ENCODE measurements at places on chromosomes 1 and 21.

DNA sequence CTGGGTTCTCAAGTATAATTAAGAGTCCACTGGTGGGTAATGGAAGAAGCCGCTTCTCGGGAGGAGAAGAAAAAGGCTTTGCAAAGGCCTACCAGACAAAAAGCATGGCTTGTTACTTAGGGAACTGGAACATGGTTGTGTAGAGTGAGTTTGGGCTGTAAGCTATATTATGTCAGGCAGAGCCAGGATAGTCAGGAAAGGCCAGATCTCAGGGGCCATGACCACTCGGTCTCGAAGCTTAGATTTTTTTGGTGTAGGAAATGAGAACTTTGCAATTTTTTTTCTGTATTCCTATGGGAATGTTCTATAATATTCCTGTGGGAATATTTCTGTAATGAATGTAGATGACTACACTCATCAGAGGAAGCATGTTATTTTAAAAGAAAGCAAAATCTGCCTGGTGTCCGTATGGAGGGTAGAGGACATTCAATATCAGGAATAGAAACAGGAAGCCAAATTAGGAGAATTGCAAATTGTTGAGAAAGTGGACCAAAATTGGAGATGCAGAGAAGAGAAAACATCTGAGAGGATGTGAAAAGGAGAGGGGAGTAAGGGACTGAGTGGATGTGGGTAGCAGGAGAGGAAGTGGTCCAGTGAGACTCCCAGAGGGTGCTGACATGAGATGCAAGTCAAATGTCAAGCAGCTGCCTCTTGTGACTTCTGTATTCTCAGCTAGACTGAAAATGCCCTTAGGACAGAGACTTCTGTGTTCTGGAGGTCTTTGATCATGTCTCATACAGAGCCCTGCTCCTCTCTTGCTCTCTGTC, 45.2 kb upstream of the HAO2 start:
- DNase-seq = no peak
- H3K27me3 ChIP-seq = peaks cover 4% of the 10 kb centered on the region
- H3K4me1 ChIP-seq = peaks cover 9% of the 10 kb centered on the region
- H3K27ac ChIP-seq = no peak overlapping the region
- no peak overlapping the region for H3K4me3 ChIP-seq

- DNase-seq = no peak
- no peaks in the 10 kb centered on the region for H3K36me3 ChIP-seq
- peaks cover 3% of the 10 kb centered on the region for H3K27me3 ChIP-seq
- no peak overlapping the region for H3K27ac ChIP-seq
- no peak overlapping the region for H3K4me3 ChIP-seq
These were observed 102.0 kb downstream of the ERG start for GRCh38 chr21:38396325-38396724.

GRCh38 chr1:18440385-18441226, 40.1 kb upstream of the KLHDC7A start:
- no peak overlapping the region for H3K27ac ChIP-seq
- no peaks in the 10 kb centered on the region for H3K4me1 ChIP-seq
- H3K36me3 ChIP-seq = no peaks in the 10 kb centered on the region
- DNase-seq = no peak
- peaks cover 4% of the 10 kb centered on the region for H3K27me3 ChIP-seq

GRCh38 chr1:55059302-55060132, 20.2 kb downstream of the PCSK9 start:
- peaks cover 18% of the 10 kb centered on the region for H3K4me1 ChIP-seq
- peaks cover 5% of the 10 kb centered on the region for H3K36me3 ChIP-seq
- H3K27me3 ChIP-seq = no peaks in the 10 kb centered on the region
- no peak for DNase-seq
- H3K27ac ChIP-seq = no peak overlapping the region
- no peak overlapping the region for H3K4me3 ChIP-seq
